ENCODE measurements at places on chromosomes 1 and 21. TPM values are rescaled to one million over a fixed set of nuclear protein-coding genes. Genes with fewer than 3 reads are reported as not detected.

Gene CRYZL1
- total RNA-seq = 28.6 TPM

Gene TRAF5
- 1.6 TPM for total RNA-seq

Gene ENTREP3
- total RNA-seq = 24.4 TPM

DNA sequence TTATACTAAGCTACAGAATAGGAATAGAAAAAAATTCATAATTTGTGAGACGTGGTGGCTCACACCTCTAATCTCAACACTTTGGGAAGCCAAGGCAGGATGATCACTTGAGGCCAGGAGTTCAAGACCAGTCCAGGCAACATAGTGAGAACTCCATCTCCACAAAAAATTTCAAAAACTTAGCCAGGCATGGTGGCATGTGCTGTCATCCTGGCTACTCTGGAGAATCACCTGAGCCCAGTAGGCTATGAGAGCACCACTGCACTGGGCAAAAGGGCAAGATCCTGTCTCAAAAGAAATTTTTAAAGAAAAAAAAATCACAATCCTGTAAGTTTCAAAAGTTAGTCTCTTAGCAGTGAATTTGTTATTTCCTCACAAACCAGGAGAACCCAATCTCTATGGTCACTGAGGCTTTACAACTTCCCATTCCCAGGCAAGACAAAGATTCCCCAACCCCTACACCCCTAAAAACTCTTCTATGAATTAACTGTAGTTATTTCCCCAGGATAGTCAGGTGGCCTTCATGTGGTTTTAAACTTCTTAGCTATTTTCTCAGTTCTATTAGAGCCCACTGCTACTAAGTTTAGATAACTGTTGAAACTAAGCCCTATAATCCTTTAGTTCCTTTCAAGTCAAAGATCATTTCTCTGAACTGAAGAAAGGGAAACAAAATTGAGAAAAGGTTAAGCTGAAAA is 74.5 kb downstream of the FOXJ3 start:
- no peak for DNase-seq

DNA sequence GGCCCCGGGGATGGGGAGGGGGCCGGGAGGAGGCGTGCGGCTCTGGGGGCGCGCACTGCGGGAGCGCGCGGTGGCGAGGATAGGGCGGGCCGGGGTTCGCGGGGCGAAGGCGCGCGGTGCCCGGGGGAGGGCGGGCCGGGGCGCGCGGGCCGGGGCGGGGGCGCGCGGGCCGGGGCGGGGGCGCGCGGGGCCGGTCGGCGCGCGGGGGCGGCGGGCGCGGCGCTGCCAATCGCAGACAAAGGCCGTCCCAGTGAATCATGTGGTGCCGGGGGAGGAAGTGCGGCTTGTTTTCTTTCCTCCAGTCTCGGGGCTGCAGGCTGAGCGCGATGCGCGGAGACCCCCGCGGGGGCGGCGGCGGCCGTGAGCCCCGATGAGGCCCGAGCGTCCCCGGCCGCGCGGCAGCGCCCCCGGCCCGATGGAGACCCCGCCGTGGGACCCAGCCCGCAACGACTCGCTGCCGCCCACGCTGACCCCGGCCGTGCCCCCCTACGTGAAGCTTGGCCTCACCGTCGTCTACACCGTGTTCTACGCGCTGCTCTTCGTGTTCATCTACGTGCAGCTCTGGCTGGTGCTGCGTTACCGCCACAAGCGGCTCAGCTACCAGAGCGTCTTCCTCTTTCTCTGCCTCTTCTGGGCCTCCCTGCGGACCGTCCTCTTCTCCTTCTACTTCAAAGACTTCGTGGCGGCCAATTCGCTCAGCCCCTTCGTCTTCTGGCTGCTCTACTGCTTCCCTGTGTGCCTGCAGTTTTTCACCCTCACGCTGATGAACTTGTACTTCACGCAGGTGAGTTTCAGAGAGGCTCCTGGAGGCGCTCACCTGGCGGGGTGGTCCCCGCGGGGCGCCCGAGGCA is at the start of gene GPR137B:
Gene GPR137B, plus strand, starts transcription at position 287 of the 851 bp plus-strand sequence. Its CDS starts 84 bp downstream, at position 371.
- peak; percentile 66 for DNase-seq

- DNase-seq = no peak
Measured at GRCh38 chr1:159892944-159893343, 7.0 kb downstream of the CFAP45 start.

DNA sequence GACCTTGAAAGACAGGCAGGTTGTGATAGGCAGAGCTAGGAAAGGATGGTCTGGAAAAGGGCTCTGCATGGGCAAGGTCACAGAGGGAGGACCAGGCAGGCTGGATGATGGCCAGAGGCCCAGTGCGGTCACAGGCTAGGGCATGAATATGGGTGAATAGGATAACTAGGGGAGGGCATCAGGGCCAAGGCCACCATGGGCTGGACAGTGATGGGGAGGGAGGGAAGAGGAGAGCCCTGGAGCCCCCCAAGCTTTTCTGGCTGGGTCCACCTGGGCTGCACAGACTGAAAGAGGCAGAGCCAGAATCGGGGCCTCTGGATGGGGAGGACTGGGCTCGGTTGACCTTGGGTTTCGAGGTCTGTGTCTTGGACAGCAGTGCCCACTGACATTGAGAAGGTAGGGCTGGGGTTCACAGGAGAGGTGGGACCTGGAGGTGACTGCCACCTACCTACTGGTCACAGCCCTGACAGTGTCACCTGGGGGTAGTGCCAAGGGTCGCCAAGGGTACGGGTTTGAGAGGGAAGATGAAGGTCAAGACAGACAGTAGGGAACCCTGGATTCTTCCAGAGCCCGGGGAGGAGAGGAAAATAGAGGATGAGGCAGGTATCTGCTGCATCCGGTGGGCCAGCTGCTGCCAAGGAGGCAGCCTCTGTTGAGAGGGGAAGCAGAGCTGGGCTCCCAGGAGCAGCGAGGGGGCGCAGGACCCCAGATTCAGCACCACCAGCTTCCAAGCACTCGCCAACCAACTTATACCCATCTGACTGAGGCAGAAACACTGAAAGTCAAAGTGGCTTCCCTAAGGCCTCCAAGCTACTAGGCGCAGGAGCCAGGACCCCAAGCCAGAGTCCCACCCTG is 6.1 kb upstream of the NPHP4 start:
- no peak for DNase-seq

GRCh38 chr1:160453443-160453842 is 53.1 kb downstream of the VANGL2 start:
- DNase-seq = no peak
